Hypothalamus (tissue), 51 donors: ENCODE measurements at places on chromosomes 6 and 20.
A peak's percentile ranks its signal among the peaks of the same experiment; 100 is the strongest.

DNA sequence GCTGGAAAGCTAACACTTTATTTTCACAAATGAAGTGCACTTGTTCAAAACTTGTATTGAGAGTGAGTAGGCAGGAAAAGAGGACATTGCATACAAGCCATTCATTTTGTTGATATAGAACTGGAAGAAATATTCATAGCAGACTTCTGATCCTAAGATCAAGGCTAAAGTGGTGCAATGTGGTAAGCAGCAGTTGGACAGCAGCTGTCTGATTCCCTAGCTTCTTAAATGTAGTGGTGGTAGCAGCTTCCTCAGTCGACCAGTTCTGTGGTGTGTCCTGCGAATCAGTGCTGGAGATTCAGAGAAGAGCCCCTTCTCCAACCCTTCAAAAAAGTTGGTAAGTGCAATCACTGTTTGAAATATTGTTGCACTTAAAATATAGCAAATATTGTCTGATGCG, 281.7 kb upstream of the GJE1 start:
- DNase-seq, result no peak

DNA sequence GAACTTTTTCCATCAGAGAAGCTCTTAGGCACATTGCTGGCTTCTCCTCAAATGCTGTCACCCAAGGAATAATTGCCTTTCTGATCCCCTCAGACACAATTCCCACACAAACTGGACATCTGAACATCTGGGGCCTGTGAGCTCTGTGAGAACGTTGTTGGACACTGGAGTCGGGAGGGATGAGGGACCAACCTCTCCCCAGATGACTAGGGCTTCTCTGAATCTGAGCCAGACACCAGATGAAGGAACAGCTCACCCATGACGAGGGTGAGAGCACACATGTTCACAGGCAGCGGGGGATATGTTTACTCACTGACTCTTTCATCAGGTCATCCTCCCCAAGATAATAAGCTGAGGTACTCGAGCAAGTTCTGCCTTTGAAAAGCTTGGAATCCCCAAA, 283.9 kb upstream of the SUPT3H start:
- DNase-seq, result no peak

DNA sequence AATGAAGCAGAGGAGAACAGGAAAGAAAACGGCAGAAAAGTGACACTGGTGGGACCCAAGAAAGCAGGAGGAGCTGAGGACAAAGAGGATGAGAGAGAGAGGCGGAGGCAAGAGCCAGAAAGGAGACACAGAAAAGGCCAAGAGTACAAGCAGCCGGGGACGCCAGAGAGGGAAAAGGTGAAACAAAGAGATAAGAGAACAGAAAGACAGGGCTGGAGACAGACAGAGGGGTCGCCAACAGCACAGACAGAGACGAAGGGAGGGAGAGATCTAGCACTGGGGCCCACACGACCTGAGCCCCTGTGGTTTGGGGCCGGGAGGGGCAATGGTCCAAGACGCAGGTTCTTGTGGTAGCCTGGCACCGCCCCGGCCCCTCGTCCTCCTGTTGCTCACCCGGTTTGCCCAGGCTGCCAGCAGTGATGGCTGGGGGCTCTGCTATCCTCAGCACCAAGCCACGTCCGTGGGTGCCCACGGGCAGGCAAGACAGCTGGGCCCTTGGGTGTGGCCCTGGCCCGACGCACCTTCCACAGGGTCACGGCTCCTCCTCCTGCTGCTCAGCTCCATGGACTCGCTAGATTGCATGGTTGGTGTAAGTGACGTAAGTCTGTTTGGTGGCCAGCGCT, 123.5 kb downstream of the GRM4 start:
- no peak for DNase-seq

GRCh38 chr6:162964488-162965140, 236.8 kb downstream of the PACRG start:
- DNase-seq, result no peak

- no peak for DNase-seq
Measured at GRCh38 chr6:43386492-43386891, 17.0 kb upstream of the ZNF318 start.

DNA sequence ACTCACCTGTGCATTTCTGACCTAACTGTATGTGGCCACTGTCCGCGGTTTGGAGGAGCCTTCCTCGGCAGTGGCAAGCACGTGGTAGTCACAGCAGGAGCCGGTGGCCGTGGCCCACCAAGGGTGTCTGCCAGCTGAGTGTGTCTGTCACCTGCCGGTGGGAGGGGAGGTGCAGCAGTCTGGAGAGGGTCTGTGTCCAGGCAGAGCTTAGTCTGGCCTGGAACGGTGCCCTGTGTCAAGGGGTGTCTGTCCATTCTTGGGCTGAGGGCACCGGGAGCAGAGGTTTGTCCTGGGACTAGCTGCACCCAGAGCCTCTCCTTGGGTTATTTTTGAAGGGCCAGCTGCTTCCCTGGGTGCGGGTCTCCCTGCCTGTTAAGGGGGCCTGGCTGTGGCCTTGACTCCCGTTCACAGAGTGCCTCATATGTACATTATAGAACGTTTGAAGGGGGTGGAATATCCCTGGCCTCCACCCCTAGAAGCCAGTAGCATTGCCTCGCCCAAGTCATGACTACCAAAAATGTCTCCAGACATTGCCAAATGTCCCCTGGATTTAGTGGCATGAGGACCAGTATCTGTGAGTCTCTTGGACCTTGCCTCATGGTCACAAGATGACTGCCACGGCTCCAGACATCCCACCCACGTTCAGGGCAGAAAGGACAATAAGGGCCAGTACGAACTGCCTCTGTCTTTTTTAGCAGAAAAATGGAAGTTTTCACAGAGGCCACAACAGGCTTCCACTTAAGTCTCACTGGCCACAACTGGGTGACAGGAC, 5.2 kb downstream of the RBM38 start:
- no peak for DNase-seq

- no peak for DNase-seq
Measured at GRCh38 chr20:62408055-62408454, 970 bp upstream of the CABLES2 start.

DNA sequence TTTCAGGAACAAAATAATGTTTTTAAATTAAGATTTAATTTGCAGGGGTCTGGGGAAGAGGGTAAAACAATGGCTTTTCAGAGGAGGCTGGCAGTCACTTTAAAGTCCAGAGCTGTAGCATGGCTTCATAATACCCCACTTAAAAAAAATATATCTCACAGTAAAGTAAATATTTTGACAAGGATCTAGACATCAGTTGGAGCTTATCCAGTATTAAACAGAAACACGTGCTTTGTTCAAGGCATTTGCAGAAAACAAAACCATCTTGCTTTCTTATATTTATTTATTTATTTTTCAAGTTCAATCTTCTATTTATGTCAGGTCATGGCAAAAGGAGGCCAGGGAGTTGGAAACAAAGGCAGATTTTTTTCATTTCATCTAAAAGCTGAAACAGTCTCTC, 53.3 kb upstream of the PRL start:
- no peak for DNase-seq

- no peak for DNase-seq
Measured at GRCh38 chr20:25196786-25197120, 1.2 kb downstream of the ENTPD6 start.

- no peak for DNase-seq
Measured at GRCh38 chr20:19104186-19104585, 108.3 kb upstream of the SLC24A3 start.

GRCh38 chr6:73394577-73395354, at the start of gene DDX43:
Gene DDX43 (plus strand): TSS chr6:73394828. CDS start chr6:73394906, 78 bp downstream.
- DNase-seq, result no peak

DNA sequence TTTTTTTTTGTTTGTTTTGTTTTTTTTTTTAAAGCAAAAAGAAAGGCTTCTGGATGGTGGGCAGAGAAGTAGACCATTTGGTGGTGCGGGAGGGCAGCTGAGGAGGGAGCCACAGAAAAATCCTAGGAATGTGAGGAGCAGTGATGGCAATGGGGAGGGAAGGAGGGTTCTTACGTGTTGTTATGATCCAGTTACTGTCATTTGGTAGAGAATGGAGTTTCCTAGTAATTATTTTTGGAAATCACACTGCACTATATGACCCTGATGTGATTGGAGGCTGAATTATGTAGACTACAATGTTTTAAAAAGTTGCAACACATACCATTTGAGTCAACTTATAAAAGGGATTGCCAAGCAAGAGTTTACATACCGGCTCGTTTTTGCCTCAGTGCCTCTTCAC, 22.1 kb downstream of the ADGRF5 start:
- no peak for DNase-seq

DNA sequence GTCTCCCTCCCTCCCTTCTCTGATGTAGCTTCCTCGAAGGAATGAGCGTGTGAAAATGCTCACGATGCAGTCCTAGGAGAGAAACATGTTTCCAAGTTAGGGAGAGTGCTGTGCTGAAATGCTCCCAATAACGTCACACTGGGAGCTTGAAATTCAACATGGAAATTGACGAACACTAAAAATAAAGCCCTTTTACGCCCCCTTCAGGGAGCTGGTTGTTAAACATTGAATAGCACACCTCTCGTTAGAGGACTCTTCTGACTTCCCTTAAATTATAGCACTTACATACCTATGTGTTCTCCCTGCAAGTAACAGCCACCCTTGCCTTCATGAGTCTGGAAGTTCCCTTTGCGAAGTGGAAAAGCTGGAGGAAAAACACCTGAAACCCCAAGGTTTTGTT, 88.6 kb downstream of the BFSP1 start:
- DNase-seq, result no peak

GRCh38 chr20:11117808-11118528, 444.2 kb upstream of the JAG1 start:
- no peak for DNase-seq

DNA sequence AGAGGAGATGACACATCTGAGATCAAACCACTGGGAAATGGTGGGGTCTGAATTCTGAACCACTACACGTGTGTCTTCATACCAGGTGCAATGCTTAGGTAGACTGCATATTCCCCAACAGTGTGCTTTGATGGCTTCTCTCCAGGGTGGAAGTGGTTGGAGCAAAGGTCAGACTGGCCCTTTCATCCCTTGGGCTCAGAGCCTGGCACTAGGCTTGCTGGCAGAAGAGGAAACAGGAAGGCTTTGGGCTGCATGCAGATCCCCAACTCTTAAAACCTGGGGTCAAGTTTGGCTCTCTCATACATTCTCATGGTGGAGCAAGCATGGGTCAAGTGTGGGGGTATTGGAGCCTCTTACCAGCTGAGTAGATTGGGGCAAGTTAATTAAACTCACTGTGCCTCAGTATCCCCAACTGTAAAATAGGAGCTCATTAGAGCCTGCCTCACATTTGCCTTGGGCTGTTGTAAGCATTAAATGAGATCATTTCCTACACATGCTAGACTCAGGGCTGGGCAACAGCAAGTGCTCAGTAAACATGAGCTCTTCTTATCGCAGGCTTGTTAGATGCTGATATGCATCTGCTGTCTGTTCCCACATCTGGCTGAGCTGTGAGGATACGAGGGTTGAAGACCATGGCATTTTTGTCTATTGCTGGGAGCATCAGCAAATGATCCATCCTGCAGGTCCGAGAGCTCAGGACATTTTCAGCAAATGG, 51.6 kb upstream of the FAM83D start:
- no peak for DNase-seq

GRCh38 chr6:89693207-89693606, 54.7 kb upstream of the LYRM2 start:
- DNase-seq, result no peak

GRCh38 chr20:34363465-34364222, 571 bp downstream of the ITCH start:
- no peak for DNase-seq

DNA sequence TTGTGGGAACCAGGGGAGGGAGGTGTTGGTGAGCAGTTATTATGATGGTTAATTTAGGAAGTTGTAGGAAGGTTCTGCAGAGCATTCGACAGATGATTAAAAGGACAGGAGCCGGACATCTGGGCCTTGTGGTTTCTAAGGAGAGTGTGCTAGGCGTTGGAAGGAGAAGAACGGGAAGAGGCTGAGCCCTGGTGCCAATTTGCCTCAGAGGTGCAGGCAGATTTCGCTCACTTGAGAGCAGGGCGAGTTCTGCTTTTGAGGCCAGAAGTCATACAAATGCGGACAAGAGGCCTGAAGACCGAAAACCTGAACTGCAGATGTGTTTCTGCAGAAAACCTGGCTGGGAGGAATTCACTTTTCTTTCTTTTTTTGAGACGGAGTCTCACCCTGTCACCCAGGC, 30.5 kb upstream of the RPS6KA2 start:
- no peak for DNase-seq

DNA sequence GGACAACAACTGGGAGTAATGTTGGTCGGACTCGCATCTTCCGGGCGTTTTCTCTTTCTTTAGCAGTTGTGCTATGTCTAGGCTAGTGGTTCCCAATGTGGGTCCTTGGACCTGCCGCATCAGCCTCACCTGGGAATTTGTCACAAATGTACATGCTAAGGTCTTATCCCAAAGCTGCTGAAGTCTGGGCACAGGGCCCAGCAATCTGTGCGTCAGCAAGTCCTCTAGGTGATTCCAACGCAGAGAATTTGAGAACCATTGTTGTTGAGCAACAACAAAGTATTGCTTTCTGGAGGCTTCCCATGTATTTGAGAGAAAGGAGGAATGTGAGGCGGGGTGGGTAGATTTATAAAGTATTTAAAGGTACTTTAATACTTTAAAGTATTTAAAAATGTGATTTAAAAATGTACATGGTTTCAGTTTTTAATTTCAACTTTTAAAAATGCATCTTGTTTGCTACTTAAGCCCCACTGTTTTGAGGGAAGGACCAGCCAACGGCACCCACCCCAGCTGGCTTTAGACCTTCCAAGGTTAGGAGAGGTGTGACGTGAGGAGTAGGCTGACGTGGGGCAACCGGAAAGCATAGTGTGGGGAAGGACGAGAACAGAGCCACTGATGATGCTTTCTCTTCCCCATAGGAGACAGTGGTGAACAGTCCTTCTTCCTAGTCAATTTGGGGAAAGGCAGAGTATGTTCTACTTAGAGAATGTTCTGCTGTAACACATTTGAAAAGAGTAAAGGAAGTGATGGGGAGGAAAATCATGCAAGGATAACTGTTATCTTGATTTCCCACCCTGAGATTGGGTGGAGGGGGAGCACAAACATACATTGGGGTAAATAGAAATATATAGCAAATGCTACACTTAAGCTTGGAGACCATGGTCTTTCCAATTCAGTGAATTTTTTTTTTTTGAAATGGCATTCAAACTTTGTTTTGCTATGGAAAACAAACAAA, 4.3 kb downstream of the UST start:
- peak; percentile 23 for DNase-seq

GRCh38 chr20:14245368-14245970, 91.9 kb downstream of the FLRT3 start:
- DNase-seq, result no peak

DNA sequence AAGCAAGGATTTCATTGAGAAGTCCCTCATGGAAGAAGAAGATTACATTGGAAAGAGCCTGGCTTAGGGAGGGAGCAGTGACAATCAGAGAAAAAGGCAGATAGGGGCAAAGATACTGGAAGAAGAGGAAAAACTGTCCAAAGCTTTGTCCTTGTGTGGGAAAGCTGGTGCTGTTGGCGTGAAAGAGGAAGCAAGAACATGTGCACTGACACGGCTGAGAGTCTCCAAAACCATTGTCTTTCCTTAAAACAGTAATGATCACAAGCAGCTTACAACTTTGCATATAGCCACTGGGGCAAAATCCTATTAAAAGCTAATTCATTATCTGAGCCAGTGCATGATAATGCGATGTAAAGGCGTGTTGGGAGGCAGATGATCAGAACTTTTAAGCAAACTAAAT, 85.1 kb upstream of the ESR1 start:
- no peak for DNase-seq

- no peak for DNase-seq
Measured at GRCh38 chr20:45508068-45508886, 7.1 kb downstream of the SPINT3 start.

- peak; percentile 8 for DNase-seq
Measured at GRCh38 chr6:130365166-130366106, at the start of gene TMEM200A. Gene TMEM200A (plus strand): TSS chr6:130366017. CDS start chr6:130440423, 74,406 bp downstream.

GRCh38 chr6:25601800-25602673, 50.0 kb upstream of the SCGN start:
- no peak for DNase-seq
